ENCODE measurements at places on chromosomes 3 and 15.

DNA sequence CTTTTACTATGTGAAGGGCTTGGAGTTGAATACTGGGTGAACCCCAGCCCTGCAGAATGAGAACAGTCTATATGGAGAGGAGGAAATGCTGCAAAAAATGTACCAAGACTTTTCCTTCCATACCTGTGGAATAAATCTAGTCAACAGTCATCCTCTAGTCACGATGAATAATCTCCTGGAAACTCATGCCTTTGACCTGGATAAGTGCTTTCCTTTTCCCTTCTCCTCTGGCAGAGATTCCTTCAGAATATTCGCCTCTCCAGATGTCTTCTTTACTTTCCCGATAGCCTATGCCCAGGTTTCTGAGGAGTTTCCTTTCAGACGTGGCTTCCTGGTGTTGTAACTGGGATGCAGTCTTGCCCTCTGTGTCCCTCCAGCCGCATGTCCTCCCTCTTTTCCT, 28.1 kb downstream of the CCNL1 start:
- peak; percentile 38 for DNase-seq

DNA sequence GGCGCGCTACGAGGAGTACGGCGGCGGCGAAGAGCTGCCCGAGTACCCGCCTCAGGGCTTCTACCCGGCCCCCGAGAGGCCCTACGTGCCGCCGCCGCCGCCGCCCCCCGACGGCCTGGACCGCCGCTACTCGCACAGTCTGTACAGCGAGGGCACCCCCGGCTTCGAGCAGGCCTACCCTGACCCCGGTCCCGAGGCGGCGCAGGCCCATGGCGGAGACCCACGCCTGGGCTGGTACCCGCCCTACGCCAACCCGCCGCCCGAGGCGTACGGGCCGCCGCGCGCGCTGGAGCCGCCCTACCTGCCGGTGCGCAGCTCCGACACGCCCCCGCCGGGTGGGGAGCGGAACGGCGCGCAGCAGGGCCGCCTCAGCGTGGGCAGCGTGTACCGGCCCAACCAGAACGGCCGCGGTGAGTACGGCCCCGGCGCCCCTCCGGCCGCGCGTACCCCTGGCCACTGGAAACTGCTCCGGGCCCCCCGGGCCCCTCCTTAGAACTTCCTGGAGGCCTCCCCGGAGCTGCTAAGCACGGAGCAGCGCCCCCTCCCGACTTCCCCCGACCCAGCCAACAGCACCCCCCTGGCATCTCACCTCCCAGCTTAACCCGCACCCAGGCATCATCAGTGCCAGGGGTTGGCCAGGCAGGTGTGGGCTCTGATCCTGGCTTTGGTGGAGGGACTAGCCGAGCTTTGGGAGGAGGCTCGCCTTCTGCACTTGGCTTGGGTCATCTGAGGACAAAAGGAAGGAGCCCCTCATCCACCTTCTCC, 1.4 kb downstream of the LOXL1 start:
- peak; percentile 40 for DNase-seq

GRCh38 chr3:99686955-99687612, 48.7 kb downstream of the COL8A1 start:
- DNase-seq = peak; percentile 82

DNA sequence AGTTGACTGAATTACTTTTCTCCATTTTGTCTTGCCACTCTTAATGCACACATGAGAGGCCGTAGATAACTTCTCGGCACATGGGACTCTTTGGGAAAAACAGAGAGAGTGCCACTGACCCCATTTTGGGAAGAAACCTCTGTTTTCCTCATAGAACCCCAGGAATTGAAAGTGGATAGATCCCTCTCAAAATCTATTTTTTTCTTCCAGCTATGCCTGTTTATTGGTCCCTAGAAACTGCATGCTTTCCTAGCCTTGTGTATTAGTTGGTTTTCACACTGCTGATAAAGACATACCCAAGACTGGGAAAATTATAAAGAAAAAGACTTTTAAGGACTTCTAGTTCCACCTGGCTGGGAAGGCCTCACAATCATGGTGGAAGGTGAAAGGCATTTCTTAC, 23.7 kb upstream of the TMEM45A start:
- DNase-seq = no peak

GRCh38 chr3:160159341-160159740, 65.9 kb upstream of the C3orf80 start:
- DNase-seq = no peak

Measured in fibroblast of the aortic adventitia (primary cell).